ENCODE measurements at places on chromosomes 4 and X.

DNA sequence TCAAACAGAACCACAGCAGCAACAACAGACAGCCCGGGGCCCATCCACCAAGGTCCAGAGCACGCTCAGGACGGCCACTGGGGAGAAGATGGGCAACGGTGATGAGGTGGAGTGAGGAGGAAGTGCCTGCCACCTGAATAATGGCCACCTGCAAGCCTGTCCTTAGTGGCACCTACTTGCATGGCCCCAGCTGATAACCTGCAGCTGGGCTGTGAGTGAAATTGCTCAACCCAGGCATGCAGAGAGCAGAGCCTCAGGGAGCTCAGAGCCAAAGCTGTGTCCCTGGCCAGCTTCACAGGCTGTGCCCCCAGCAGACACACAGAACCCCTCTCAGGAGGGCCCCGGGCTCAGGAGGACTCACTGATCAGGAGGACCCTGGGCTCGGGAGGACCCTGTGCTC lies 102.4 kb upstream of the ADRA2C start:
- no peak for DNase-seq

DNA sequence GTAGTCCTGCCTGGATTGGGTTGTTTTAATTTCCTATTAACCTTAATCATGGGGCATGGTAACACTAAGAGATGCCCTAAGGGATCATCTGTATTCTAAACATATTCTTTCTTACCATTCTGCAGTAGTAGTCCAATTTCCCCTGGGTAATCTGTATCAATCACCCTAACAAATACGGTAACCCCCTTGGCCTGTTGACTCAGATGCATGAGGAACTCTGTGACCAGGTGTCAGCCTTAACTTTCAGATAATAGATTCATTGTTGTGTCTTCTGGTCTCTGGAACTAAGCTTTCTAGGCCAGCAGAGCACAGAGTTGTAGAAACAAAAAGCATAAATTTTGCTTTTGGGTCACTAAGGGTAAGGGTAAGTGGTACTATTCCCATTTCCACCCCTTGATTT lies 13.1 kb upstream of the BANK1 start:
- no peak for DNase-seq

DNA sequence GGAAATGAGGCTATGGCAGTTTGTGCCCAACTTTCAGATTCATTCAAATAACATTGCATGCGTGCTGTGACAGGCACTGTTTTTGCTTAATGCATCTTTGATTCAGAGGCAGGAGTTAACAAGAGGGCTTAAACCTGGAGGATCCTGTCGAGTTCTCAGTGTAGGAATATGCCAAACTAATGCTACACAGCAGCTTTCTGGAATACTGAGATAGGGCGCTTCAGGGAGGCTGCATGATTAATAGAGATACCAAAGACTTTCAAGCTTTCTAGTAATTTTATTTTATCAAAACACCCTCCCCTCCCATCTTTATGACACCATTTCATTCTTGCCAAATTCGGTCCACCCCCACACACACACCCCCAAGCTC lies 636 bp upstream of the TIMM8A start:
- no peak for DNase-seq

GRCh38 chr4:170169699-170170098 lies 79.9 kb upstream of the AADAT start:
- DNase-seq: no peak

DNA sequence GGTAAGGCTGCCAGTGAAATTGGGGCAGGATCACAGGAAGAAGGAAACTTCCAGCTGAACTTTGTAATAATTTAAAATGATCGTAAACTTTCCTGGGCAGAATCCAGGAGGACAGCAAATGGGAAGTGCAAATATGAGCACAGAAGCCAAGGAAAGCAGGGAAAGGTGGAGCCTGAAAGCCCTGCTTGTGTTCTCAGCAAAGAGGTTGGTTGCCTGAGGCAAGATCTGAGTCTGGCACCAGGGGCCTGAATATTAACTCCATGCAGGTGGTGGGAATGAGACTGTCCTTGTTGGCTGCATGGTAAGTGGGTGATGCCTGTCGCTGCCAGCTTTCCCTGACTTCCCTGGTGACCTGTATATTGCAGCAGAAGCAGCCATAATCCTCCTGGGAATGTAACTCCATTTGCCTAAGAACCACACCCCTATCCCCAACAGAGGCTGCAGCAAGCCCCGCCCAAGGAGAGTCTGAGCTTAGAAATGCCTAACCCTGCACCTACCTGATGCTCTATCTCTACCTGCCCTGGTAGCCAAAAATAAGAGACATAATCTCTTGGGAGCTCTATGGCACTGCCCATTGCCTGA lies 132.0 kb upstream of the HDX start:
- no peak for DNase-seq

DNA sequence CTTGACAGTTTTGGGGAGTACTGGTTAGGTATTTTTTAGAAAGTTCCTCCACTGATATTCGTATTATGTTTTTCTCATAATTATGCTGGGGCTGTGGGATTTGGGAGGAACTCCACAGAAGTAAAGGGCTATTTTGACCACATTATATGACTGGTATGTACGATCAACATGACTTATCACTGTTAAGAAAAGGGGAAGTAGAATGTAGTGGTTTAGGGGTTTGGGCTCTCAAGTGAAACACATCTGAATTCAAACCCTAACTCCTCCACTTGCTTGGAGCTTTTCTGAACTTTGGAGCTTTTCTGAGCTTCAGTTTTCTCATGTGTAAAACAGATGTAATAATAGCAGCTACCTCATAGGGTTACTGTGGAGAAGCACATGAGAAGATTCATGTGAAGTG lies 96.4 kb upstream of the C1GALT1C1 start:
- DNase-seq: no peak

DNA sequence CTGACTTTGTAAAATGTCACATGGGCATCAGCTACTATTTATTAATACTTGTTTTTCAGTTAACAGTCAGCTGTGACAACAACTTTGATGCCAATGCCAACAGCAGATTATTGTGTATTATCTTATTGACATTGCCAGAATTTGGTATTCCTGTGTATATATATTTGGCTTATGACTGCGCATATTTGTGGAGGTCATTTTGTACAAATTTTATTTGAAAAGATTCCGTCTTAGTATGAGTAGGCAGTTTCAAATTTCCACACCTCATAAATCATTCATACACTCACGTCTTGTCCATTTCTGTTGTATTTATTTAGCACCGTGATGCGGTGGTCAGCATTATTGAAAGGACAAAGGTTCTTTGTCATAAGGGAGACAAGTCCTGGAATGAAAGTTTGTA lies 558.2 kb upstream of the NDST4 start:
- DNase-seq: no peak

DNA sequence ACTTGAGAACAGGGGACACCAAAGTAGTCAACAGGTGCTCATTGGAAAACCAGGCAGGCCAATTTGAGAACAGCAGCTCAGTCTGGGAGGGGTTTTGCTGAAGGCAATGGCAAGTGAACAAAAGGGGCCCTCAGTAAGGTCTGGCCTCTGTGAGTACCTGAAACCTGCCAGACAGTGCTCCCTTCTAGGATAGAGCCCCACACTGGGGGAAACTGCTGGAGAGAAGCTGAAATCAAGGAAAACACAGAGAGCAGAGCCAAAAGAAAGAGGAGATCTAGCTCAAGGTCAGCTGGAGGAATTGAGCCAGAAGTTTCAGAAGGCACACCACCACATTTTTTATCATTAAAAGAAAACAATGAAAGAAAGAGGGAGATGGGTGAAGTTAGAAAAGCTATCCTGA lies 28.2 kb downstream of the PNMA6E start:
- no peak for DNase-seq

GRCh38 chr4:77220828-77221613 lies 64.0 kb downstream of the CCNG2 start:
- DNase-seq: no peak

DNA sequence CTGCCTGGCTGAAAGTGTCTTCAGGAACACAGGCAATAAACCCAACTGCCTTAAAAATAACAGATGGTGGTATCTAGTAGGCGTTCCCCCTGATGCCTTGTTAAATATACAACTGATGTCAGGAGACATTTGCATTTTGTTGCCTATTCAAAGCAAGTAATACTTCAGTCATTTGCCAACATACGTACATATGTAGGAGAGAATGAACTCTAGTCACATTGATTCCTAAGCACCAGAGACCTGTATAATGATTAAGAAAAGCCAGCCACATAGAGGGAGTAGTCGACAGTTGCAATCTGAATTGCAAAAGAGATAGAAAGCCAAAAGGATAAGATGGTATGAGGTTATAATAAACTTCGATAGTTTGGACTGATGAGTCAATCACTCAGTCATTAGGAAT lies 191.0 kb upstream of the EMCN start:
- DNase-seq: no peak

DNA sequence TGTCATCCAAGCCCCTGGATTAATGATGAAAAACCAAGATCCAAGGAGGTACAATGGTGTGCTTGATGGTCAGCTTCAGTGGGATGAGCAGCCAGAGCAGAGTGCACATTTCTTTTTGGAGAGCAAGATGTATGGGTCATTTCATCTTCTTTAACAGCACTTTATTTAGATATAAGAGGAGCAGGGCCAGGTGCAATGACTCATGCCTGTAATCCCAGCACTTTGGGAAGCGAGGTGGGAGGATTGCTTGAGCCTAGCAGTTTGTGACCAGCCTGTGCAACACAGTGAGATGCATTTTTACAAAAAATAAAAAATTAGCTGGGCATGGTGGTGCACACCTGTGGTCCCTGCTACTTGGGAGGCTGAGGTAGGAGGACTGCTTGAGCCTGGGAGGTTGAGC lies 45.3 kb upstream of the MAP3K15 start:
- DNase-seq: no peak

DNA sequence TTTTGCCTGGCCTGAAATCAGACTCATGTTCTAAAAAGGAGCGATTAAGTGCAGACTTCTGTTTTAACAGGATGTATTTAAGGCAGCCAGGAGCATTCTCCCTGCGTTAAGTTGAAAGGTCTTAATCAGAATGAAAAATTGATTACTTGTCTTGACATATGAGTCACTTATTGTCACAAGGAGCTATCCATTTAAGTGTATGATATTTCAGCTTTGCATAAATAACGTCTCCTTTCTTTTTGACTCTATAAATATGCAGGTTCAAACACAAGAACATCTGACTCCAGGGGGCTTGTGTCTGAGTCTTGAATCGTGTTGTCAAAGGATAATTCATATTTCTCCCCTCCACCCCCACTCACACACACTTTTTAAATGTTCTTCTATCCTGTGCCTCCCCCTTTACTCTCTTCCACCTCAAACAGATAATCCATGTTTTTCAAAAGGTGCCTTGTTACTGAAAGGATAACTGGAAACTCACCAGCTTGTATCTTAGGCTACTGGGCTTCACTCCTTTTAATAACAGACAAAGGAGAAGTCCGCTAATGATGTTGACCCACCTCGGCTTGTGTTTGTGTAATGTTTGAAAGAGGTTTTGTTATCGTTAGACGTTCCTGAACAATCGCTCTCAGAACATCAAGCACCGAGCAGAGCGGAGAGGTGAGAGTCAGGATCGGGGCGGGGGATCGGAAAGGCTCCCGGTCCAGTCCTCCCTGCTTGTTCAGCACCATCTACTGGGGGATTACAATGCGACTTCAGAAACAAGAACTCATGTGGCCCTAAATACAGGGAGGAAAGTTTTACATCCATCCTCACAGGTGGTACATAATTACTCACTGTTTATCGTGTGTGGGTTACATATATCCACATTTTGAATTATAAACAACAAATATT lies 107.5 kb upstream of the RPL34 start:
- DNase-seq: peak; percentile 80

- DNase-seq: no peak
Observed at GRCh38 chr4:174316546-174316945, 32.8 kb downstream of the CEP44 start.

DNA sequence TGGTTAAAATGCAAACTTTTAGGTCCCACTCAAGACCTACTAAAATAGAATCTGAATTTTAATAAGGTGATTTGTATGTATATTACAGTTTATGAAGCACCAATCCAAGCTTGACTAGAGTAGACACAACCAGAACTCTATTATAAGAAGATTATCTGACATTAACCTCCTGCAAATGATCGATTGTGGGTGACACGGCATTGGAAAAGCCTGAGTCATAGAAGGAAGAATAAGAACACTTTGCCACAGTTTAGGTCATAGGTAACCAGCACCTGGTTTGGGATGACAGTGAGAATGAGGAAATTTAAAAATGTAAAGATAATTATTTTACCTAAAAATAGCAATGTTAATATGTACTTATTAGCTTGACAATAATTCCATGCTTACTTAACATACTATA lies 15.2 kb downstream of the PDGFC start:
- DNase-seq: no peak

DNA sequence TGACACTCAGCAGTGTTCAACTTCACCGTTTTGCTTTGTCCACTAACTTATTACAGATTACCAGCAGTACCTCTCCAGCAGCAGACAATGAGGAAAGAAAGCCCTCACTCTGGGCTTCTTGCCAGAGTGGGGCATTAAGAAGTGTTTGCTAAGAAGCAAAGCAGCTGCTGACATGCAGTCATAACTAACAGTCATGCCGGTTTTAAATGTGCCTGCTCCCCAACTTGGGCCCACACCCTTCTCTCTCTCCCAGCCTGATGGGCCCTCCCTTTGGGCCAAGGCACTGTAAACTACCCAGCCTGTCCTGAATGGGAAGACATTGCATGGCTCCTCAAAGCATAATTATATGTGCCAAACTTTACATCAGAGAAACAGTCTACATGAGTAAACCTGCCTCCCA lies 54.6 kb upstream of the HHIP start:
- no peak for DNase-seq

GRCh38 chr4:3753726-3754412 lies 12.3 kb upstream of the ADRA2C start:
- DNase-seq: no peak

DNA sequence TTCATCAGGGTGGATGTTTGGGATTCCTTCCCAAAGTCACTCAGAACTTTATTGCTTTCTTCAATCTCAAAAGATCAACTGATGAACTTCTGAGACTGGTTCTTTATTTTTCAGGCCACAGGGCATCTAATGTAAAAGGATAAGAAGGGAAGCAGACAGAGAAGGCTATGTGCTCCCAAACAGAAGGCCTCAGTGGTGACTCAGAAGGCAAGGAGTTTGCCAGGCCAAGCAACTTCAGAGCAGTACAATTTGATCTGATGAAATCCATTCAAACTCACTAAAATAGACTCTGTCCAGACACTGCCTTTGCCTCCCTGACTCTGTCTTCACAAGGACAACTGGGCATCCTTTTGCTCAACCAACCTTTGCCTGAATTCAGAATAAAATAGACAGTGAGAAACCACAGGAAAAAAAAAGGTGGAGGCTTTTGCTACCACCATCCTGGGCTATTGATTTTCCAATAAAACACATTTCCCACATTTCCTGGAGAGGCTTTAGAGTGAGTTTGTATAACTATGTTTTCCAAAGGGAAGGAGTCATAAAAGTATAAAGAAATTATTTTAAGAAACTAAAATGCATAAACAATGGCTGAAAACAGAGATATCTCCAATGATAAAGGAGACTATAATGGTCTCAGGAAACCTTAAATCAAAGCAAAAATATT lies 55.2 kb downstream of the ARHGEF6 start:
- DNase-seq: no peak

- no peak for DNase-seq
Observed at GRCh38 chr4:56102601-56103000, 153.9 kb downstream of the CEP135 start.

GRCh38 chr4:81410680-81411079 lies 61.0 kb downstream of the RASGEF1B start:
- DNase-seq: no peak
